ENCODE measurements at places on chromosomes 13 and 19.

GRCh38 chr19:5567360-5567969, at the start of gene TINCR:
Gene TINCR (minus strand): TSS chr19:5567953.
- DNase-seq = no peak

- no peak for DNase-seq
Observed at GRCh38 chr13:23811366-23812062, 77.7 kb downstream of the MIPEP start.

DNA sequence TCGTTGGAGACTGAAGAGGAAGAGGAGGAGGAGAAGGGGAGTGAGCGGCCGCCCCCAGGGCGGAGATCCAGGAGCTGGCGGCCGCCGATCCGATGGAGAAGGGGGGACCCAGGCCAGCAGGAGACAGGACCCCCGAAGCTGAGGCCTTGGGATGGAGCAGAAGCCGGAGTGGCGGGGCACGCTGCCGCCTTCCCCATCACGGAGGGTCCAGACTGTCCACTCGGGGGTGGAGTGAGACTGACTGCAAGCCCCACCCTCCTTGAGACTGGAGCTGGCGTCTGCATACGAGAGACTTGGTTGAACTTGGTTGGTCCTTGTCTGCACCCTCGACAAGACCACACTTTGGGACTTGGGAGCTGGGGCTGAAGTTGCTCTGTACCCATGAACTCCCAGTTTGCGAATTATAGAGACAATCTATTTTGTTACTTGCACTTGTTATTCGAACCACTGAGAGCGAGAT, 1.8 kb downstream of the GADD45B start:
- DNase-seq = peak; percentile 63

GRCh38 chr13:90591260-90591926, 756.1 kb upstream of the MIR17HG start:
- DNase-seq = no peak

DNA sequence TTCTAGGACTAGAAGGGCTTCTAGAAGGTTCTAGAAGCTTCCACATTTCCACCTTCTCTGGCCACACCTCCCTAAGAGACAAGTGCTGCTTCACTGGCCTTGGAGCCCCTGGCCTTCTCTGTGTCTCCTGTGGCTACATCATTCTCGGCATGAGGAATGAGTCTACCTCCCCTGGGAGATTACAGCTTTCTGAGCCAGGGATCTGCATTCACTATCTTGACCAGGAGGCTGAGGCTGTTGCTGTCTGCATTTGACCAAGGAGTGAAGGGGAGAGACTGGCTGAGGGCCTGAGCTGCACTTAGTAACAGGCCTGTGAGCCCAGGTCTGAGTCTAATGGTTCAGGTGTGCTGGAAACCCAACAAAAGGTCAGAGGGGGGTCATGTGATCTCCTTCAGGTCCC, 5.3 kb downstream of the CPAMD8 start:
- no peak for DNase-seq

DNA sequence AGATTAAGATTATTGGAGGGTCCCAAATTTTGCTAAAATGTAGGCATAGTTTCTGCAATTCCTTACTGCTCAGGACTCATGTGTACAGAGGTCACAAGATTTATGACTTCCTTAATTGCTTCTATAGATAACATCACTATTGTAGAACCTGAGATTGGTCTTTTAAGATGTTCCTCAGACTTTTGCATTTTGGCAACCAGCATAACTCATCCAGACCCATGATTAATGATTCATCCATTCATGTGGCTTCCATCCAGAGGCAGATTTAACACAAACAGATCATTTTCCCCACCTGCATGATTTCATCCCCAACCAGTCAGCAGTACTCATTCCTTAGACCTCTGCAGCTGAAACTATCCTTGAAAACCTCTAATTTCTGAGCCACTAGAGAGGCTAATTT, 34.5 kb upstream of the CEACAM8 start:
- DNase-seq = no peak

DNA sequence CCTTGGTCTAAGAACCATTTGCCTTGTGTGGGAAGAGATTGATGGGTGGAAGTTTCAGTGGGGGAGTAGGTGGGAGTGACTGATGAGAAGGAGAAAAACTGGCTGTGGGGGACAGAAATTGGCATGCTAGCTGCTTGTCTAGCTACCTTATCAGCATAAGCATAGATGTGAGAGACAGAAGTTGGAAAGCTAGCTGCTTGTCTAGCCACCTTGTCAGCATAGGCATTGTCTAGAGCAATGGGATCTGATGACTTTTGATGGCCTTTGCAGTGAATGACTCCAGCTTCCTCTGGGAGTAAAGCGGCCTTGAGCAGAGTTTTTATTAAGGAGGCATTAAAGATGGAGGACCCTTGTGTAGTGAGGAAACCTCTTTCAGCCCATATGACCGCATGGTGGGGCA, 9.9 kb upstream of the NCR1 start:
- DNase-seq = no peak

- no peak for DNase-seq
Observed at GRCh38 chr13:94090773-94091480, 388.6 kb downstream of the DCT start.

- DNase-seq = peak; percentile 53
Observed at GRCh38 chr19:46529622-46530451, 34.2 kb upstream of the PNMA8B start.

- no peak for DNase-seq
Observed at GRCh38 chr13:70964124-70964523, 855.9 kb upstream of the KLHL1 start.

- DNase-seq = no peak
Observed at GRCh38 chr19:1467490-1468273, 11.3 kb downstream of the C19orf25 start.

DNA sequence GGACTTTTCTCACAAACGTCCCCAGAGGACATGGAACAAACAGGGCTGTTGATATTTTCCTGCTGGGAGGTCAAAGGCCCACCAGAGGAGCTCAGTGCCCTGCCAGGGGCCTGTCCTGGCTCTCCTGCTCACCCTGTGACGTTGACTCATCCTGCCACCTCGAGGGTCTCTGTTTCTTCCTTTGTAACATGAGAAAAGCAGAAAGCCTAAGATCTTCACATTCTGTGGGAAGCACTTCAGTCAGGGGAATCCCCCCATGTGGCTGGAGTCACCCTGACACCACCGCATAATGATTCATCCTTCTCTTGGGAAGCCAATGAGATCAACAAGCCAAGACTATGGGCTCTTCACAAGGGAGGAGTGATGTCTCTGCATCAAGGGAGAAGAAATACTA, 147.9 kb downstream of the KATNAL1 start:
- no peak for DNase-seq

- DNase-seq = no peak
Observed at GRCh38 chr13:42498521-42498920, 75.4 kb upstream of the TNFSF11 start.

GRCh38 chr13:33758113-33758512, 59.8 kb upstream of the RFC3 start:
- no peak for DNase-seq

DNA sequence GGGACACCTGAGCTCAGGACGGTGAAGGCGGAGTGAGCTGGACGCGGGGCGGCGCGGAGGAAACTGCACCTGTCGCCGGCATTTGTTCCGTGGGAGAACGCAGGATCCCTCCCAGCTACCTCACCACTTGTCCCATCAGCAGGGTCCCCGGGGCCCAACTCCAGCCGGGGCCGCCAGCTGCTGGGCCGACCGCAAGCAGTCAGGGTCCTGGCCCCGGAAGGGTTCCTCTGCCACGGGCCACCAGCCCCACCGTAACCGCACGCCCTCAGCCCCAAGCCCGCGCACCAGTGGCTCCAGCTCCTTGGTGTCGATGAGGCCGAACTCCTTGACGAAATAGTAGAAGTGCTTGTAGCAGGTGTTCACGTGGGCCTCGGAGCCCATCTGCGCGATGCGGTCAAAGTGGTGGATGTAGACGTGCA, 19.6 kb downstream of the MOB3A start:
- no peak for DNase-seq

GRCh38 chr13:64688893-64689677, 2541.1 kb downstream of the PCDH9 start:
- no peak for DNase-seq

DNA sequence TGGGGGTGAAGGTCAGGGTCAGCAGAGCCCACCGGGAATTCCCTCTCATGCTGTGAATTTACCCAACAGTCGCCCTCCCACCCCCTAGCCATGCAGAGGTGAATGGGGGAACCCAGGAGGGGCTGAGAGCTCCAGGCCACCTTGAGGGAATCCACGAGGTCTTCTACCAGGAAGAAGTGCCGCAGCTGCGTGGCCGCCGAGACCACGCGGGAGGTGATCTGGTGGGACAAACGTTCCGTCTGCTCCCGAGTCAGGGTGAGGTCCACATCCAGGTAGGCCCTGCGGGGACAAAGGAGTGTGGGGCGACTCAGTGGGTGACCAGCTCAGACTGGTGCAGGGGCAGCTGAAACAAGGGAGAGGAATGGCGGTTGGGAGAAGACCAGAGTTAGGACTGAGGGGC, 8.1 kb downstream of the RTN2 start:
- DNase-seq = no peak

DNA sequence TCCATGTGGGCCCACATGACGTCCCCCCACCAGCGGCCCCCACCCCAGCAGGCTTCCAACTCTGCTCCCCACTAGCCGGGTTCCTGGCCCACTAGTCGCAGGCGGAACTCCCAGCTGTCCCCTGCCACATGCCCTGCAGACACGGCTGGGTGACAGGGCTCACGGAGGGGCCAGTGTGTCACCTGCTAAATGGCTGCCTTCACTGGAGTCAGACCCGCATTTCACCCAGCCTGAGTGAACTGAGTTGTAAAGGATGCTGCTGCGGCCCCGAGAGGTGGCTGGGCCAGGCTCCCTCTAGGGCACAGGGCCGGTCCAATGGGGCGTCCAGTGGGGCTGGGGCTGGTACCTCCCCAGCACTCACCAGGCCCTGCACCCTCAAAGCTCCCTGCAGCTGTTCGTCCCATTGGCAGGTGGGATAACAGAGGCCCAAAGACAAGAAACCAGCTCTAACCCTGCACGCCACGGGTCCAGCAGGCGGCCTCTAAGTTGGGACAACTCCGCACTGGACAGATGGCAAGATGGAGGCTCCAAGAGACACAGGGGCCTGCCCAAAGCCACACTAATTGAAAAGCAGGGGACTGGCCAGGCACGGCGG, 3.2 kb downstream of the LMNB2 start:
- DNase-seq = no peak

DNA sequence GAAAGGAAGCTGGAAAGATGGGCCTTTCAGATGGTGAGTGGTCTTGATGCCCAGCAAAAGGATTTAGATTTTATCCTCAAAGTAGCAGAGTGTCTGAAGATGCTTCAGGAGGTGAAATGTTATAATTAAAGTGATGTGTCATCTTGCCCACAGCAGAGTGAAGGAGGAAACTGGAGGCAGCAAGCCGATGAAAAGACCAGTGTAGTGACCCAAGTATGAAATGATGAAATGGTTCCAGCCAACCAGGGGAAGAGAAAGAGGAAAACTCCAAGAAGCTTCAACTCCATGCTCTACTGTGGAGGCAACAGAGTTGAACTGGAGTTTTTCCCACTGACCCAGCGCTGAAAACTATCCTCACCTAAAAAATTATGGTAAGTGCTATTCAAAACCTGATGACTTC, 66.7 kb downstream of the FOXO1 start:
- no peak for DNase-seq

GRCh38 chr19:16371540-16371986, 46.9 kb downstream of the KLF2 start:
- DNase-seq = no peak

GRCh38 chr19:47601180-47601904, 7.6 kb upstream of the BICRA start:
- DNase-seq = no peak

GRCh38 chr13:90557626-90558025, 789.9 kb upstream of the MIR17HG start:
- no peak for DNase-seq

DNA sequence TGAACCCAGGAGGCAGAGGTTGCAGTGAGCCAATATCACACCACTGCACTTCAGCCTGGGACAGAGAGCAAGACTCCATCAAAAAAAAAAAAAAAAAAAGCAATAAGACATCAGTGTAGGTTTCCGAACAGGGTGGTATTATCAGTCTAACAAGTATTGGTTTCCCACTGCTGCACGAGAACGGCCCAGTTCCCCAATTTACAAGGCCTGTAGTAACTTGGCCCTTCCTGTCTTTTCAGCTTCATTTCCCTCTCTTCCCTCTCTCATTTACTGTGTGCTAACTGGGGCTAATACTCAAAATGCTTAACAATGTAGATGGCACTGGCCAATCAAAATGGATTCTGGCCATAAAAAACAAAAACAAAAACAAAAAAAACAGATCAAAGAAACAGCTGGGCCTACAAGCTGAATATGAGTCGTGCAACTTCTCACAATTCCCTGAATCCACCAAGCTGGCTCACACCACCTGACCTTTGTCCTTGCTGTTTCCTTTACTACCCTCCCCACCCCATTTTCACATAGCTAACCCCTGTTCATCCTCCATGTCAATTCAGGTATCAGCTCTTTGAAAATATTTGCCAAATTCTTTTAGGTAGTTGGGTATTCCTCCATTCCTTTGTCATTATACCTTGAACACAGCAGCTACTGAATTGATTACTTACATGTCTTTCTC, 2.4 kb downstream of the TEX101 start:
- DNase-seq = no peak

DNA sequence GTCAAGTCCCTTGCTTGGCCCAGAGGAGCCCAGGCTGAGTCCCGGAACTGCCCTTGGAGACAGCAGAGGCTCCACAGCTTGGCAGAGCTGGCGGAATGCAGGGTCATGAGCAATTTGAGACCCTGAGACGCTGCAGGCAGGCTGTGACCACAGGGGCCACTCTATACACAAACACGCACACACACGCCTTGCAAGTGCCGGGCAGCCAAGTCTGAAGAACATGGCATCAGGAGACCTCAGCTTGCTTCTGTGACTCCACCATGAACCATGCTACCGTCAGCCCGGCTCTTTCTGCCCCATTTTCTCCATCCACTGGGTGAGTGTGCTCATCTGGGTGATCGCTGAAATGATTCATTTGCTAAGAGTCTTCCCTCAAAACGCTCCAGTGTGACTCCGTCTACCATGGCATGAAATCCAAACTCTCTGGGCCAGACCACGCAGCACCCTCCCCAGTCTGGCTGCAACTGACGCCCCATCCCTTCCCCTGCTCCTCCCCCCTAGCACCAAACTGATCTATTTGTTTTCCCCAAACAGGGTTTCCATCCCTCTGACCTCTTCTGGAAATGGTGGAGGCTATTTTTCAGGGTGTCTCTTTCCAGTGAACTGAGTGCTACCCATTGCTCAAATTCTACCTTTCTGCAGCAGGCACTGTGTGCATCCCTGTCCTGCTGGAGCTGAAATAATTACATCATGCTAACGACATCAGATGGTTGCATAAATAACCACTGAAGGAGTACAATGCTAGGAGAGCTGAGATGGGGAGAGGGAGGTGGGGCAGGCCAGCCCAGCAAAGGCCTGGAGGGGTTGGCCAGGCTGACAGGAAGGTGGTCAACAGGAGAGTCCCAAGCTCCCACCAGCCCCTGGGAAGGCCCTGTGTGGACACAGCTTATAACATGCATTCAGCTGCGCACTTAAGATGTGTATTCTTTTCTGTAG, 3.1 kb downstream of the CARS2 start:
- DNase-seq = no peak

- no peak for DNase-seq
Observed at GRCh38 chr19:6210721-6211600, 68.8 kb downstream of the MLLT1 start.

All from head of caudate nucleus (tissue), 42 donors.